ENCODE measurements at places on chromosomes 2 and 18.

DNA sequence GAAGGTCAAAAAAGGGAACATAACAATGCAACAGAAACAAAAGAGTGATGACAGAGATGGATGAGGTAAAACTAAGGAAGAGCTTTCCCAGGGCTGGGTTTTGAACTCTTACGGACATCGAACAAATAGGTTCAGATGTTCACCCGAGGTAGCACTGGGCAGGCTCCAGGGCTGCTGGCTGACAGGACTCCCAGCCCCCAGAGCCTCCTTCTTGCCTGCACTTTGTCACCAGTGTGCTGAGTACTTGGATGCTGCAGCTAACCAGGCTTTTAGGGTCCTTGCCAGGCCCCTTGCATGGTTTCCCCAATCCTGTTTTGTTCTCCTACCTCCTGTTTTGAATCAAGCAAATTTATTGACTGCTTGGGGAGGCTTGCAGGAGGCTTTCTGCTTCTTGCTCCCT, 322.9 kb downstream of the DYSF start:
- no peak for DNase-seq

- no peak for DNase-seq
Measured at GRCh38 chr2:36482576-36483214, 115.3 kb downstream of the FEZ2 start.

- no peak for DNase-seq
Measured at GRCh38 chr2:1585635-1586034, 158.7 kb downstream of the PXDN start.

- DNase-seq = no peak
Measured at GRCh38 chr2:8408560-8409460, 273.0 kb upstream of the ID2 start.

DNA sequence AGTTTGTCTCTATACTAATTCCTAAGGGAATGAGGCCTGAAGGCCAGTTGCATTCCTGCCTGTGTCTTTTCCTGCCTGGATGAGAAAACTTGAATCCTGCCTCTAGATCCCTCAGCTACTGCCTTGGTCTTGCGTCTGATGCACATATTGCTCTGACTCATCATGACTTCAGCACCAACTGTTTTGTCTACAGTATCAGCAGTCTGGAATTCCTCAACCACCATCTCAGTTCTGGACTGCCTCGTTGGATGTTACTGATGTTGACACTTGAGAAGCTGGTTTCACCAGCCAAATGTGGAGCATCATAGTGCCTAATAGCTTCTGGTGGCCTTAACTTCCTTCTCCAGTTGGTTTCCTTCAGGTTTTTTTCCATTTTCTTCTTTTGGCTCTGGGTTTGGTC, 211.0 kb downstream of the CTNNA2 start:
- DNase-seq = peak; percentile 98

DNA sequence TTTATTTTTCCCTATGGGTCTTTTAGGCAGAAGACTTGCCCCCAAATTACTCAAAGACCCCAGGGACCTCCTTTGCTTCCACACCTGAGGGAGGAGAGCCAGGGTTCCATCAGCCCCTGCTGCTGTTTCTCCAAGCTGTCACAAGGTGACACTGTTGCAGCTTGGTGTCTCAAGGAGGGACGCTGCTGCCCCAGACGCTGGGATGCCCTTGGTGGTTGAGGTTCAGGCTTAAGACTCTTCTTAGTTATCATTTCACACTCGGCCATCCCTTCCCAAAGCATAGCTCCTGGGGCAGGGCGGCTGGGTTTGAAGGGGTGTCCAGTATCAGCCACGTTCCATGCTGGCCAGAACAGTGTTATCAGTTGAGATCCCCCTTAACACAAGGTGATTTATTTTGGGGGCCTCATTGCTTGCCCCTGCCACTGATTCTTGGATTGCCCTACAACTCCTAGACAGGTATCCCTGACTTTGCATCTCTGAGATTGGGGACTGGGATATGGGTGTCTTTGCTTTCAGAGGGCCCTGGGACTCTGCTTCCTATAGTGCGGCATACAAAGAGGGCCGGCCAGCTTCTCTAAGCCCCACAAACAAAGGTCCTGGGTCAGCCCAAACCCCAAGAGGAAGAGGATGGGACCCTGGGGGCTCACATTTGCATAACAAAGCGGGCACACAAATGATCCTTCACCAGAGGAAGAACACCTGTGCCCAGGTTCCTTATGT, 22.7 kb downstream of the GPR55 start:
- DNase-seq = no peak

DNA sequence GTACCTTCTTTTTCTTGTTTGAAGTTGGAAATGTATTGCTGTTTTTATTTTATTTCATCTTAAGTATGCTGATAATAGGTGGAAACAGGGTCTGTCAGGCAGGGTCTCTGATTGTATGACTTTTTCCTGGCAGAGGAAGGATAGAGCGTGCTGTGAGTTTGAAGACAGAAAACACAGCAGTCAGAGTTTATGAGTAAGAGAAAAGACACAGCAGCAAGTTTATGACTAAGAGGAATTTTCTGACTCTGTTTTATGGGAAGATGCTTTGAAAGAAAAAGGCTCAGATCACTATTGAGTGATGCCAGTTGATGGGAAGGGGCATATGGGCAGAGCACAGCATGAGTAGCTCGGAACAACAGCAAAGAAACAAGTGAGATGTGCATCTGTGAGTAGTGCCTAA, 379.1 kb downstream of the MEIS1 start:
- no peak for DNase-seq

DNA sequence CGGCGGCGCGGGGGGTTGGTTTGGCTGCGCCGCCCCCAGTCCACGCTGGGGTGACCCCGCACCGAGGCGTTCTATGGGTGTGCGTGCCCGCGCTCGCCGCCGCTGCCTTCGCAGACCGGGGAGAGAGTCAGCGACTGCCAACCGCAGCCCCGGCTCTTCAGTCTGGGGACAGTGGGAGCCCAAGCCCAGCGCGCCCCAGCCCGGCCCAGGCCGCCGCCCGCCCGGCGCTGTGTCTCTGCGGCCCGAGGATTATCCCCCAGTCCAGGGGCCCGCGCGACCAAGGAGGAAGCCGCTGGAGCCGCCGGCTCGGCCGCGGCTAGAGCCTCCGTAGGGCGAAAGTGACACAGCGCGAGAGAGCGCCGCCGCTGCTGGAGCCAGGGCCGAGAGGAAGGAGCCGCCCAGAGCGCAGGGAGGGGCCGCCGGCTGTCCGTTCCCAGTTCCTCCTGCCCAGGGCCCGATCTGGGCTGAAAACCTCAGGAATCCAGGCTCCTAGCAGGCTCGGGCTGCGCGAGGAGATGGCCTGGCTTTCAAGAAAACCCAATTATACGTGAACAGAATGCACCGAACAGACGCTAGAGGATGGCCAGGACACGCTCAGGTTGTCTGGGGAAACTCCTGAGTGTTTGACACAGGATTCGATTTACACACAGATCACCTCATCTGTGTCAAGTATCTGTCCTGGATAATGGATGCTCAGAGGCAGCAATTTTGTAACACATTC, 2.4 kb downstream of the CTIF start:
- peak; percentile 43 for DNase-seq

- DNase-seq = no peak
Measured at GRCh38 chr2:195488567-195488966, 168.5 kb upstream of the SLC39A10 start.

DNA sequence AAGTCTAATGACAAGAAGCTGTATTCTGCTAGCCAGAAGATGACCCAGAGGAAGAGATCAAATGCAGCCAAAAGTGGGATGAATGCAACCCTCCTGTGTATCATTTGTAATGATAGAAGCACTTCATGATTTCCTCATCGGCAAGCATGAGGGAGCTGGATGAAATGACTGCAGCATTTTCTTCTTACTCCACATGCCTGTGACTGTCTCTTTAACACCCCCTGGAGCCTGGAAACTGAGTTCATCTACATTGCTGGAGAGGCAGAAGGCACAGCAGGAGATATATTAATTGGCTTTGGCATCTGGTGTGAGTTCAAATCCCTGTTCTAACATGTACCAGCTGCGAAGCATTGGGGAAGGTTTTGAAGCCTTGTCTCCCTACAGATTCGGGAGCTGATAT, 37.7 kb downstream of the ID2 start:
- no peak for DNase-seq

DNA sequence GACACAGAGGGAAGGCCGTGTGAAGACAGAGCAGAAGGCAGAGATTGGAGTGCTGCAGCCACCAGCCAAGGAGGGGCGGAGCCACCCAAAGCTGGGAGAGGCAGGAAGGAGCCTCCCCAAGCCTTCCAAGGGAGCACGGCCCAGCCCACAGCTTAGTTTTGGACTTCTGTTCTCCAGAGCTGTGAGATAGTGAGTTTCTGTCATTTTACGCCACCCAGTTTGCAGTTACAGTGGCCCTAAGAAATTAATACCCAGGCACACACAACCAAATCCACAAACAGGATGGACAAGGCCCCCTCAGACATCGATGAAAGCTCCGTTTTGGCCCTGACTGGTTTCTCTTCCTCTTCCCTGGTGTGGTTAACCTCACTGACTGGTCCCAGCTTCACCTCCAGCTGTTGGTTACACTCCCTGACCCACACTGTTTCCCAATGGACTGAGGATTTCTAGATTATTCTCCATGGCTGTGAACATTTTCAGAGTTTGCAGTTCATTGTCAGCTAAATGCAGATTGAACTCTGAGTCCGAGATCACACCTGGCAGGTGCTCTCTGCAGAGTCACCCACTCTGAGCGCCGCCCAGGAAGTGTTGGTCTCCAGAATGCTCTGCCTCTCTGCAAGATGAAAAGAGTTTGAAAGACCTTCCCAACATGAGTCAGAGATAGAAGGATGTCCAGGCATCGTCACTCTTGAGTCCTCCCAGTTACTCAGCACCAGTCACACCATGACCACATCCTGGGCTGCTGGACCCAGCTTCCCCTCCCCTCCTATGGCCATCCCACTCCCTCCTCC, 100.2 kb downstream of the TWIST2 start:
- no peak for DNase-seq

- DNase-seq = no peak
Measured at GRCh38 chr2:105860567-105860966, 115.9 kb downstream of the NCK2 start.

DNA sequence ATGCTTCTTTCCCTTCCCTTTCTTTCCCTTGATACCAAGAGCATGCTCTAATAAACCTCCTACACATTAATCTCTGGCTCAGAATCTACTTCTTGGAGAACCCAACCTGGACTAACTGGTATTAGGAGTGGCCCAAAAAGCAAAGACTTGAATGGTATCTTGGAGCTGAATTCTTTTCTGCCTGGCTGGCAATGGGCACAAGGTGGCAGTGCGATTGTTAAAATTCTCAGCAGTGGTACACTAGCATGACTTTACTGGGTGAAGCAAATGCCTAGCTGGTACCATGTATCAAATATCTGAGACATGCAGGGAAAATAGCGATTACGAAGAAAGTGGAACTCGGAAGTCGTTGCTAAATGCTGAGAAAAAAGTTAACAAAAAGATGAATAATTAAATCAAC, 376.1 kb downstream of the XIRP2 start:
- DNase-seq = no peak

- no peak for DNase-seq
Measured at GRCh38 chr18:76386886-76387285, 108.2 kb downstream of the ZNF516 start.

DNA sequence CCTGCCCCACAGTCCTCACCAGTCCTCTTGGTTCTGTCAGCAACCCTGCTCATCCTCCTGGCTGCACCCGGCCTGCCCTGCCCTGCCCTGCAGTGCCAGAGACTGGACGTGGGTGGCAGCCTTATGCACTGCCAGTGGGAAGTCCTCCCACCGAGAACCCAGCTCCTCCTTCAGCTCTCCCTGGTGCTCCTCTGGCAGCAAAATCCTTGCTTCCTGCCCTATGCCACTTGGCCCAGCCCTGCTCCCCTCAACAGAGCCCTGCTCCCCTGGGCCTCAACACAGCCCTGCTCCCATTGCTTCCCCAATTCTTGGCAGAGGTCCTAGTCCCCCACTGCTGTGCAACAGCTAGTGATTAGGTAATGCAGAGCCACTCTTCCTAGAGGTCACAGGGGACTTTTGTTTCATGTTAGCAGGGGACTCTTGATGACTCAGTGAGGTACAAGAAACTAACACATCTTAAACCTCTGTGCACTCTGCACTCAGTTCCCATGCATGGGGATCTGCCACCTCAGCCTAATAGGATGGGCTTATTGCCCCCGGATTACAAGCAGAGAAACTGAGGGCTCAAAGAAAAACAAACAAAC, 58.0 kb upstream of the EDAR start:
- no peak for DNase-seq

GRCh38 chr2:229896857-229897256, 25.0 kb downstream of the TRIP12 start:
- no peak for DNase-seq

DNA sequence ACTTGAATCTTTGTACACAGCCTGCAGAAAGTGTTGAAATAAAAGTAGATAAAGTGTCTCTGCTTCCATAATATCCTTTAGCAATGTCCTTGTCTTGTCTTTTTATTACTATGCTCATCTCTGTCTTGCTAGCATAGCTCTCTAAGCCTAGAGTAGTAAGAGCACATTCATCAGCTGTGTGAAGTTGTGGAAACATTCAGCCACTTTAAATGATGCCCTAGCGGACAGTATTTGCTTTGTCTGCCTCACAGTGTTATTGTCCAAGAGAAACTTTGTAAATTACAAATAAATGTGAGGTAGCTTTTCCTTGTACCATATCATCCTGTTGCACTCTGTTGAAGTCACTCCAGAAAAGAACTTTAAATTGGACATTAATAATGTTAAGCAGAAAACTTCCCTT, 60.3 kb upstream of the TTC21B start:
- DNase-seq = no peak

GRCh38 chr2:129709001-129709955, 270.2 kb upstream of the RAB6C start:
- no peak for DNase-seq

DNA sequence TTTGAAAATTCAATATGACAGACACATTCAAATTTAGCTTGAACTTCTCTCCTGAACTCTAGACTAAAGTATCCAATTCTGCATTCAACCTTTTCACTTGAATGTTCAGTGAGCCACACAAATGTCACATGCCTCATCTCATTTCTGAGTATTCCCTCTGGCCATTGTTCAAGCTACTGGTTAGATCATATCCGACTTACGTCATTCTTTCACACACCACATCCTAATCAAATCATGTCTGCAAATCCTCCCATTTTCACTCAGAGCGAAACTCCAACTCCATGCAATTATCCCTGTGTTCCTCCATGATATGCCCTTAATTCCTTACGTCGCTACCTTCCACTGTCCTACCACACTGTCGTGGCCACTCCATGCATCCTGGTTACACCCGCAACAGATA, 425.1 kb downstream of the CBLN2 start:
- DNase-seq = no peak

GRCh38 chr18:50709193-50709592, 110.6 kb downstream of the MRO start:
- no peak for DNase-seq

DNA sequence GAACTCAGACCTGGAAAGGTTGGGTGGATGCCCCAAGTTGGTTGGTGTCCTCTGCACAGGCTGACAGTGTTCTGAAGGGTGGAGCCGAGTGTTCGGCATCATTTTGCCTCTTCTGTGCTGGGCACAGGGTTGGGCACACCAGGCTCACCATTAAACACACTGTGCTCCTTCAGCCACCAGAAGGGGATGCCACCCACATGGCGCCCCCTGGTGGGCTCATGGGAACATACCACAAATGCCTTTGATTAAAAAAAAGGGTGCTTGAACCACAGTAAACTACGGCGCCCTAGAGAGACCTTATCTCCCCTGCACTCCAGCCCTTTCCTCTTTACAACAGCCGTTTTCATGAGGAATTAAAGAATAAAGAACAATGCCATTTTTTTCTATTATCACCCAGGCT, 89.4 kb downstream of the CELF4 start:
- no peak for DNase-seq

- no peak for DNase-seq
Measured at GRCh38 chr2:16817305-16818202, 151.9 kb upstream of the CYRIA start.
